ENCODE measurements at places on chromosomes 16 and 17.

DNA sequence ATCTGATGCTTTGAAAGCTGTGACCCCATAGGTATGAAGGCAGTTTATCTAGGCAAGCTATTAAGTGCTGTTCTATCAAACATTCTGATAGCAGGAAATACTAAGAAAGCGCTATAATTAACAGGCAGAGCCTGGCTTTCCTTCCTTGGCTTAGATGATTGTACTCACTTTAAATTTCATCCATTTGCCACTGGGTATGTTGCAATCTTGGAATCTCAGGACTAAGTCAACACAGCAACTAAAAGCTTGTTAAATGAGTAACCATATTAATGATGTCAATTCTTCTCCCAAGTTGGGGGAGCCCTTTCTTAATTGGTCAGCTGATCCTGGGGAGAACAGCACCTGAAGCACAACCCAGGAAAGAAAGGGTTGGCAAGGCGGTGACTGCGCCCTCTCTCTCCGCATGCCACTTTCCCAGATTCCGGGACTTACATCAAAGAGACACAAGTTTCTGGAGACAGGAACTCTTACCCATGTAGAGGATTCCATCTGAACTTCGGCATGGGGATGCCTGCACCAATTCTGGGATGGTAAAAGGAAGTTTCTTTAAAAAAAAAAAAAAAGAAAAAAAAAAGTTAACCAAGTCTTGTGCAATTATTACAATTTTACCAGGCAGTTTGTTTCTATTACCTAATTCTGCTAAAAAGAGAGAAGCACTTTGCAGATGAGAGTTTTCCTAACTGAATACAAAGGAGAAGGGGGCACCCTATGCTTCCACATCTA, 54.4 kb upstream of the ICAM2 start:
- DNase-seq, result no peak

DNA sequence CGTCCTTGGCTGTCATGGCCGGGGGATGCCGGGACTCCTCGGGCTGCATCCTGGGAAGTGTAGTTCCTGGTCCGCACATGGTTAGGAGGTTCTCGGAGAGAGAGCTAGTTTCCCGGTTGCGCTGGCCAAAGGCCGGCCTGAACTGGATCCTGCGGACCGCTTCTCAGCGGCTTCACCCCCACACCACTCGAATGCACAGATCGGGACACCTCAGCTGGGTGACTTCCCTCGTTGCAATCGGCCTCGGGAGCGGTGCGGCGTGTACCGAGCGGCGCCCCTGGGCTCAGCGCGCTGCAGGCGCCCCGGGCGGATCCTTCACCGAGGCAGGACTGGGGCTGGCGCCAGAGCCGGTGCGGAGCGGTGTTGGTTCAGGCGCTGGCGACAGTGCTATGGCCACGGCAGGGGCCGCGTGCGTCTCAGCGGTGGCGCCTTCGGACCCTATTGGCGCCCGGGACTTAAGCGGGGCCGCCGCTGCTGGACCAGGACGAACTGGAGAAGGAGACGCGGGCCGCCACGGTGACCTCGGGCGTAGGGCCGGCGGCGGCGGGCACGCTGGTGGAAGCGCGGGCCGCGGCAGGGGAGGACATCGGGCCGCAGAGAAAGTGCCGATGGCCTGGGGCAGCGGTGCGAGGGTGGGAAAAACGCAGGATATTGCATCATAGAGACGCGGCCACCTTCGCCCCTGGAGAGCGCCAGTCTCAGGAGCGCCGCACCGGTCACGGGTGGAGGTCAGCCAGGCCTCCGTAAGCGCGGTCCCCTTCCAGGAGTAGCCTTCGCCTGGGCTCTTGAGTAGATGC, 11.4 kb downstream of the ZNF629 start:
- DNase-seq, result peak; percentile 87

DNA sequence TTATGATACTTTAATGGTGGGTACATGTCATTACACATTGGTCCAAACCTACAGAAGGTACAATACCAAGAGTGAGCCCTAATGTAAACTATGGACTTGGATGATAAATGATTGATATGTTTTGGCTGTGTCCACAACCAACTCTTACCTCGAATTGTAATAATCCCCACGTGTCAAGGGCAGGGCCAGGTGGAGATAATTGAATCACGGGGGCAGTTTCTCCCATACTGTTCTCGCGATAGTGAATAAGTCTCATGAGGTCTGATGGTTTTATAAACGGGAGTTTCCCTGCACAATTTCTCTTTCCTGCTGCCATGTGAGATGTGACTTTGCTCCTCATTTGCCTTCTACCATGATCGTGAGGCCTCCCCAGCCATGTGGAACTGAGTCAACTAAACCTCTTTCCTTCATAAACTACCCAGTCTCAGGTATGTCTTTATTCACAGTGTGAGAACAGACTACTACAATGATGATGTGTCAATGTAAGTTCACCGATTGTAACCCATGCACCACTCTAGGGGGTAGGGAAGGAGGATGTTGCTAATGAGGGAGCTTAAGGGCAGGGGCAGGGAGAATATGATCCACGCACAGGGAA, 7.0 kb upstream of the METTL22 start:
- DNase-seq, result no peak

GRCh38 chr16:29316761-29317183, 89.7 kb downstream of the NPIPB11 start:
- no peak for DNase-seq

- peak; percentile 69 for DNase-seq
Observed at GRCh38 chr17:31444026-31444425, 52.6 kb downstream of the RAB11FIP4 start.

DNA sequence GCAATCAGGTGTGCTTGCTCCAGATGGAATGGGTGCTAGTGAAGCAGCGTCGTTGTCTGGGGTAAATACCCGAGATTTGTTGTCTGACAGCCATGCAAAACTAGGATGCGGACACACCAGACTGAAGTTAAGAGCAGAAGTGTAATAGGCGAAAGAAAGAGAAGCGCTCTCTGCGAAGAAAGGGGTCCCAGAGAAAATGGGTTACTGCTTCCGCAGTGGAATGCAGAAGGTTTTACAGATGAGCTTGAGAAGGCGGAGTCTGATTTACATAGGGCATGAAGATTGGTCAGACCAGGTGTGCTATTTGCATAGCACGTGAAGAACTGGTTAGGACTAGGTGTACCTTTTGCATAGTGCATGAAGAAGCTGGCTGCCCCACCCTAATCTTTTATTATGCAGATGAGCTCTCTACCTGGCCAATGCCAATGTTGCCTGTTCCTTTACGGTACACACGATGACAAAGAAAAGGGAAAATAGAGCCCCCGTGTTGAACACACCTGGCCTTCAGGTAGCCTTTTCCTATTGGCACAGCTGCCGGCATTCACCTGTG, 32.0 kb upstream of the SNN start:
- no peak for DNase-seq

DNA sequence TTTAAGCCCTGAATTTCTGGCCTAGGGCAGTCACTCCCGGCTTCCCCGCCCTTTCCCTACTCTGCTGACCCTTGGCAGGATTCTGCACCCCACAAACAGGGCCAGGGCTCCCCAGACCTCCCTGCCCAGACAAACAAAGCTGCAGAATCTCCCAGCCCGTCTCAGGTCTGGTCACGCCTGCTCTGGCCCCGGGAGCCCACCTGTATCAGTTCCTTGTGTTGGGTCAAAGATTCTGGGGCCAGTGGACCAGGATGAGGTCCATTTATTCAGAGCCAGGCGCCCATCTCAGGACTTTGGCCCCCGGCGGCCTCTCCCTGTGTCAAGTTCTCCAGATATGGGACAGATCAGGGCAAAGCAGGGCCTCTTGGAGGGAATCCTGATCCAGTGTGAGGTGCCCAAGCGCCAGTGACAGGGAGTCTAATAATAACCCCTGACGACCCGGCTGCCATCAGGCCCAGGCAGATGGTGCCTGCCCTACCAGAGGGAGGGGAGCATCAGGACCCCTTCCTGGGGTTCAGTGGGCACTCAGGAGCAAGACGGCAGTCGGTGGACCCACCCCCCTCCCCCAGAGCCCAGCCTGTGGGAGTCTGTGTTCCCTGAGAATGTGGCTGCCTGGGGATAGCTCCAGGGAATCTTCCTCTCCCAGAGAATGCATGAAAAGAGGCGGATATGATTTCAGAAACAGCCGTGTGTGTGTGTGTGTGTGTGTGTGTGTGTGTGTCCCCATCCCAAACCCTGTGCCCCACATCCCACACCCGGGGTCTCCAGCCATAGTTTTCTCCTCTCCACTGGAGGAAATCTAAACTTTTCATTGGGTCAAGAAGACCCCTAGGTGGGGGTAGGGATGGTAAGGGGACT, 1.3 kb downstream of the TTYH2 start:
- DNase-seq, result no peak

GRCh38 chr16:73056448-73056847, 8.5 kb upstream of the ZFHX3 start:
- DNase-seq, result no peak

- no peak for DNase-seq
Observed at GRCh38 chr17:41026715-41027471, at the start of gene KRTAP1-5. Gene KRTAP1-5, minus strand, starts transcription at chr17:41027208. Its CDS starts 53 bp downstream, at chr17:41027155.

DNA sequence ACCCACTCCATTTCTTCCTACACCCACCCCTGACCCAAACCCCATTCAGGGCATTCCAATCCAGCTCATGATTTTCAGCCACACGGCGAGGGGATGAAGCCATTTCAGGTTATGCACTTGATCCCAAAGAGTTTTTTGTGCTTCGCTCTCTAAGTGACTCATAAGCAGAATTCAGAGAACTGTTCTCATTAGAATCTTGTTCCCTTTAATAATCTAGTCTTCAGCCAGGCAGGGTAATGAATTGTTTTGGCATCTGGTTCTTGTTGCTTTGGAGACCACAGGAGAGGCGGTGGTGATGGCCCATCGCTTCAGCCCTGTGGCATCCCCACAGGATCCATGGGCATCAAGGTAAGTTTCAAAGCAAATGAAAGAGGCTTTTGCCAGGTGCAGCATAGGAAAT, 4.8 kb upstream of the KRT31 start:
- no peak for DNase-seq

- DNase-seq, result no peak
Observed at GRCh38 chr16:85507342-85507741, 105.8 kb upstream of the GSE1 start.

GRCh38 chr17:63916566-63917185, 2.0 kb downstream of the GH1 start:
- no peak for DNase-seq

- no peak for DNase-seq
Observed at GRCh38 chr16:86288716-86289294, 221.5 kb upstream of the FOXF1 start.

DNA sequence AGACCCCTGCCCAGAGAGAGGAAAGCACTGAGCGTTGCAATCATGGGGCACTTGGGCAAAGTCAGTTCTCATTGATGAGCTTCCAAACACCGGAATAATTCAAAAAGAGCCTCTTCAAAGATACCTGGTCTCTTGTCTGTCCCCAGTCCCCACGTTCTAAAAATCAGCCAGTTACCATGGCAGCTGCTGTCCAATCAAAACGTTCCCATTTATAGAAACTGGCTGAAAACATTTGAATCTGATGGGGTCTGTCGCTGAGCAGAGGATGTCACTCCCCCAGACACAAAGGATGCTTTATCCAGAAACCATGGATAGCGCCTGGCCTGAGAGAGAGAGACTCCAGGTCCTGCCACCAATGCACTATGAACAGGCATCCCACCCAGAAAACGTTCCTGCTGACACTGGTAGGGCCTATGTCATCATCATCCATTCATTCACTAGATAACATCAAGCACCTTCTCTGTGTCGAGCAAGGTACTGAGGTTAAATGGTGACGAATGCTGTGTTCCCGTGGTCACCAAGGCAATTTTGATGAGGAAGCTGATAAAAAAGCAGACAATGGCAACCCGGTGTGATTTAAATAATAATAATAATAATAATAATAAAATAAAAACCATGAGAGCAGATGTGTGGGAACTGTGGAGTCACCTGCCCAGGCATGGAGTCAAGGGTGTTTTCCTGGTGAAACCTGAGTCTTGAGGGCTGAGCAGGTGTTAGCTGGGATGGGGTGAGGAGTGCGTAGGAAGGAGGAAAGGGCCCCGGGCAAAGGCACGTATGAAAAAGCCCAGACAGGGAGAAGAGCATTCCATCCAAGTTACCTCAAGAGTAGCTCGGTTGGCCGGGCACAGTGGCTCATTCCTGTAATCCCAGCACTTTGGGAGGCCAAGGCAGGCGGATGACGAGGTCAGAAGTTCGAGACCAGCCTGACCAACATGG, 19.0 kb upstream of the CALB2 start:
- no peak for DNase-seq

GRCh38 chr16:59385959-59386358, 651.8 kb upstream of the GOT2 start:
- no peak for DNase-seq
